Natural killer cell (primary cell): ENCODE measurements at places on chromosomes 11 and 22.

GRCh38 chr11:76799066-76799804 lies 16.1 kb downstream of the TSKU start:
- peak; percentile 67 for DNase-seq

DNA sequence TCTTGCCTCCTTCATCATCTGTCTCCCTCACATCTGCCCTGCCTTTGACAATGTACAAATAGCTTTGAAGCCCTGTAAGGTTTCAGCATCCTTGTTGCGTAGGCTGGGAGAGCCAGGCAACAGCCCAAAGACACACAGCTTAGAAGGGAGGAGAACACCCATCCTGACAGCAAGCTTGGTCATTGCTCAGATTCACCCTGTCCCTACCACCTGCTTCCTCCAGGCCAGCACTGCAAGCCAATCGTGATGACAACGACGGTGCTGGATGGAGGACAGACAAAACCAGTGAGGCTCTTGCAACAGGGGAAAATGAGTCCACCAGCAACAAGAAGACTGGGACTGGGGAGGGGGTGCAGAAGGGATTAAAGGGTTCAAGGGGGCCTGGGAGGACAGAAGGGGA lies 32.9 kb upstream of the CD5 start:
- DNase-seq = no peak

DNA sequence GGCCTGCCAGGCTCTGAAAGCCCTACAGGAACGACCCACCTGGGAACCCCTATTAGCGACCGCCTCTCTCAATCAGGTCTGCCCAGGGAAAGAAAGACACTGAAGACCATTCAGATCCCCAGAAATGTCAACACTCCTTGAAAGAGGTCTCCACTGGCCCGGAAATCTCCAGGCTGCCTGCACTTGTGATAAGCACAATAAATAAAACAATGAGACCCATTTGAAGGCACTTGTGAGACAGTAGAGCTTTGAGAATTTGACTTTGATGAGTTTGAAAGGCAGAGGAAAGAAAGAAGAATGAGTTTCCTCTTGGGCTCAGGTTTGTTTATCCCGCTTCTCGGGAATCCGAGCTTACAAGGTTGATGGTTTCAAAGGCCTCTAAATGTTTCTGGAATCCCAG lies 416.3 kb downstream of the BUD13 start:
- no peak for DNase-seq

- no peak for DNase-seq
Measured at GRCh38 chr11:1826552-1827094, 8.2 kb upstream of the SYT8 start.

DNA sequence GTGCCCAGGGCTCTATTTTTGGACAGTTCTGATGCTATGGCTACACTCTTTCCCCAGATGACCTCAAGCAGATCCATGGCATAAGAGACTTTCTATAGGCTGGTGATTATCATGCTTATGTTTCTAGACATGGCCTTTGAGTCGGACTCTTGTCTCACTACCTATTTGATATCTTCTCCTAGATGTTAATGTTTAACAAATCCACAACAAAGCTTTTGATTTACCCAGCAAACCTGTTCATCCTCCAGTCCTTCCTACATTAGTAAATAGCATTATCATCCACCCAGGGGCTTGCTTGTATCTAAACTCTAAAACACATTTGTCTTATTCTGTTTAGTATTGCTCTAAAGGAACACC lies 188.7 kb downstream of the CSNK2A3 start:
- DNase-seq = no peak

GRCh38 chr11:87430821-87431220 lies 393.1 kb downstream of the TMEM135 start:
- DNase-seq = no peak

DNA sequence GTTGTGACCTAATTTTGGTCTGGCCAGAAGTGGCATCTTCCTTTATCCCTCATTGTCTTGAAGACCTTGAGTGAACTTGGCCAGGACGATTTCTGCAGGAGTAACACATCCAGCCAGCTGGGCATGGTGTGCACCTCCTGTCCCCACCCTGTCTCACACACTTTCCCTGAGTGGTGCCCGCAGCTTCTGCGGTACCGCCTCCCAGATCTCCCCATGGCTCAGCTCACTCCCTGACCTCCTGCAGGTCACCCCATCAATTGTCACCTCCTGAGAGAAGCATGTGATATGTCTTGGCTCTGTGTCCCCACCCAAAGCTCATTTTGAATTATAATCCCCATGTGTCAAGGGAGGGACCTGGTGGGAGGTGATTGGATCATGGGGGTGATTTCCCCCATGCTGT lies 50.2 kb upstream of the TP53I11 start:
- no peak for DNase-seq

GRCh38 chr11:15233371-15234165 lies 118.8 kb downstream of the INSC start:
- DNase-seq = no peak

GRCh38 chr11:72085621-72086351 lies 5.1 kb downstream of the LRRC51 start:
- no peak for DNase-seq
